ENCODE measurements at places on chromosomes 12 and 14.

- DNase-seq: no peak
Observed at GRCh38 chr14:100663761-100664052, 63.0 kb upstream of the DLK1 start.

GRCh38 chr14:70971560-70971959 lies 64.3 kb downstream of the PCNX1 start:
- DNase-seq: no peak

GRCh38 chr14:96627811-96628775 lies 125.9 kb downstream of the PAPOLA start:
- no peak for DNase-seq

- no peak for DNase-seq
Observed at GRCh38 chr12:6960593-6961277, 9.6 kb downstream of the PTPN6 start.

- DNase-seq: no peak
Observed at GRCh38 chr12:31288381-31288780, 37.6 kb downstream of the SINHCAF start.

DNA sequence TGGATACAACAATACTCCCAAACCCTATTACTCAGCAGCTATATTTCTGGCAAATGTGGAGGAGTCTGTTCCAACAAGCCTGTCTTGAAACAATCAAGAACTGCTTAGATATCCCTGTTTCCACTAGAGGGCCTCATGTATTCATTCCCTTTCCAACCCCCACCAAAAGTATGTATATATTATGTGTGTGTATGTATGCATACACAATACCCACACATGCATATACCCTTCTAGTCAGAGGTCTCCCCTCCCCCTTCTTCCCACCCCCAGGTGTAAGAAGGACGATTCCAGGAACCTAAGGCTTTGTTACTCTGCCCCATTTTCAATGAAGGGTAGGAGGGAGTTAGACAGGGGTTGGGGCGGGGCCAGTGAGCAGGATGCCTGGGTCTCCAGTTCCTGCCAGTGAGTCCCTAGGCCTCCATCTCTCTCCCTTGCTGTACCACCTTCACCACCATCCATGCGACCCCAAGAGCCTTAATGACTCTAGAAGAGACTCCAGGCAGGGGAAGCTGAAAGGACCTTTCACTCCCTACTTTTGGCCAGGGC lies at the start of gene DGKA:
DGKA (plus strand) TSS at position 392 of the 546 bp plus-strand sequence. CDS start 5,342 bp downstream, outside the sequence.
- DNase-seq: peak; percentile 75

GRCh38 chr12:2247596-2247995 lies 194.8 kb downstream of the CACNA1C start:
- no peak for DNase-seq

DNA sequence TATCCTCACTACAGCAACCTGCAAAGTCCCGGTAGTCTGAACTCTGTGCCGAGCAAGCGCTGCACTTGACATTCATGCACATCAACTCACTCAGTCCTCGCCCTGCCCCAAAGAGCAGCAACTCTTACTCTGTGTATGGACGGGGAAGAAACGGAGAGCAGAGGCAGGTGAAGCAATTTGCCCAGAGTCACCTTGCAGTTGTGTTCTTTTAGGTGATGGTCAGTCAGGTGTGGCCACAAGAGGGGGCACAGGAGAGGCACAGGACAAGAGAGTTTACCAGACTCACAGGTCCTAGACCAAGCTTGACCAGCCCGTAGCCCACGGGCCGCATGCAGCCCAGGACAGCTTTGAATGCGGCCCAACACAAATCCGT lies 39.1 kb downstream of the TSPAN11 start:
- DNase-seq: no peak

- DNase-seq: no peak
Observed at GRCh38 chr12:66011731-66012130, 118.8 kb downstream of the LLPH start.

- no peak for DNase-seq
Observed at GRCh38 chr12:13082861-13083260, 20.6 kb downstream of the GSG1 start.

DNA sequence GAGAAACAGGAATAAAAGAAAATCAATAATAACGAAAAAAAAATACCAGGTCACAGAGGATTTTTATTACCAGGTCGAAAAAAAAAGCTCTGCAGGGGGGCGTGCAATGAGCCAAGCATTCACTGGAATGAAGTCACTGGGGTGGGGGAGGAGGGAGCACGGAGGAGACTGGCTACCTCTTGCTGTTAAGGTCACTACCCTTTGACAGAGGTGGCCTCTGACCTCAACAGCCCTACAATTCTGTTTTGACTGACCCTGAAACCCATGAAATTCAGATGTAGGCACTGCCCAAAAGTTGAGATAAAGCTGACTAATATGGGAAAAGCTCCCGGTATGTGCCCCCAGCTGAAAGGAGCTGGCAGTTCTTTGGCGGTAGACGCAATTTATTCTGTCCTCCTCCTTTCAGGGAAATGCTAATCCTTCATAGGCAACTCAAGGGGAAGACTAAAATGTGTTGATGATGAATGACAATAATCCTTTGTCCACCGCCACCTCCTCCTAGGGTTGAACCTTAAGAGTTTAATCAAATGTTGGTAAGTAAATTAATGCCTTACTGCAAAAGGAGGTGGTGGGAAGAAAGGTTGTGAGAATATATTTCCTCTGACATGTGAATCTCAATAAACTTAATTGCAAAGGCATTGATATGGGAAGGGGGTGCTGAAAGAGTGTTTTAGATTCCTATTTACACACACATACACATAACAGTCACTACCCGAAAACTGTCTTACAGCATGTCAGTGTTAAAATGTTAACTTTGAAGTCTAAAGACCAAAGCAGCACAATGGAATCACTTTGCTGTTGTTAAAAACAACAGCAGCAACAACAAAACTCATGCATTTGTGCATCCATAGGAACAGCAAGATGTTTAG lies 6.3 kb upstream of the RIC8B start:
- DNase-seq: no peak

DNA sequence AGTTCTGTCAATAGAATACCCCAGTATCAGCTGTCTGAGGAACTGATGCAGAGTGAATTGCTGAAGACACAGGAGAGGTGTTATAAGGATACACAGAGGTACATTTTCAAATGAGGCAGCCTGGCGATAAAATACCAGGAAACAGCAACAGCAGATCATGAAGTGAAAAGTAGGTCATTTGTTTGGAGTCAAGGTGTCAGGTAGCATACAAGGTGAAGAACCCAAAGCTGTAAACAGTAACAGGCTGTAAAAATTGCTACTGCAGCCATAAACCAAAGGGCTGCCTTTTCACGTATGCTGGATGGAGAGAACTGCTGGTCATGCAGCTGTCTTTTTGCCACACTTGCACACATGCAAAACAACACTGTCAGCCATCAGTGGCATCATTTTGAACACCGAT lies 9.3 kb upstream of the TWF1 start:
- DNase-seq: no peak

DNA sequence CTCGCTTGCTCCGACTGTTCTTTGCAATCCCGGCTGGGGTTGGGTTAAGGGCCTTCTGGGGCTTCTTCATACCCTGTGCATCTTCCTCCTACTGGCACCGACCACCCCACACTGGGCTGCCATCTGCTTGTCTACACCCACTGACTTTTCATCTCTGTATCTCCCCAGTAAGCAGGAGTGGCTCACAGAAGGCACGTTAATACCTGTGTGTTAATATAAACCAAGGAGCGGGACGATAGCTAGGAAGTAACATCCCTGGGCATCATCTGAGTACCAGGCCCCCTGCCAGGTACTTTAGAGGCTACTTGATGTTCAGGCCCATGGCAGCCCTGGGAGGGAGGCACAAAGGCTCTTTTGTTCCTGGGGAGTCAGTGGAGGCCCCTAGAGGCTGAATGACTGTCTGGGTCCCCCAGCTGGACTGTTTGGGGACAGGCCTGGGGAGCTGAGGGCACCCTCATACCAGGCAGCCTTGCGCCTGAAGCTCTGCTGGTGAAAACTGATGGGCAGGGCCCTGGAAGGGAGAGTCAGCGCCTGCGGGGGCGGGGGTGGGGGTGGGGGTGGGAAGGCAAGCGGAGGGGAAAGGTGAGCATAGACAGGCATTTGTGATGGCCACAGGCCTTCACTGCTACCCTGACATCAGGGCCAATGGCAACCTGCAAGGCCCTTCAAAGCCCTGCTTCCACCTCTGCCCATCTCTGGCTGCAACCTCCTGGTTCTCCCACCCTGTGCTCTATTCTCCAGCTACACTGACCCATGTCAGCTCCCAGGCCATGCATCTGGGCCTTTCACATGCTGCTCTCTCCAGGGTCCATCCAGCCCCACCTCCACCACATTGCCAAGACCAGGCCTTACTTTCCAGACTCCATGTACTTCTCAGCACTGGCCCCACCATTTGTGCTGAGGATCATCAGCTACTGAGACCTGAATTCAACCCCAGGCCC lies 34.2 kb upstream of the DEGS2 start:
- no peak for DNase-seq

DNA sequence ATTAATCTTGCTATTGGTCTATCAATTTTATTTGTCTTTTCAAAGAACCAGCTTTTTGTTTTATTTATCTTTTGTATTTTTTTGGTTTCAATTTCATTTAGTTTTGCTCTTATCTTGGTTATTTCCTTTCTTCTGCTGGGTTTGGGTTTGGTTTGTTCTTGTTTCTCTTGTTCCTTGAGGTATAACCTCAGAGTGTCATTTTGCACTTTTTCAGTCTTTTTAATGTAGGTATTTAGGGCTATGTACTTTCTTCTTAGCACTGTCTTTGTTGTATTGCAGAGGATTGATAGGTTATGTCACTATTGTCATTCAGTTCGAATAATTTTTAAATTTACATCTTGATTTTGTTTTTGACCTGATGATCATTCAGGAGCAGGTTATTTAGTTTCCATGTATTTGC lies 92.7 kb upstream of the DCD start:
- no peak for DNase-seq

DNA sequence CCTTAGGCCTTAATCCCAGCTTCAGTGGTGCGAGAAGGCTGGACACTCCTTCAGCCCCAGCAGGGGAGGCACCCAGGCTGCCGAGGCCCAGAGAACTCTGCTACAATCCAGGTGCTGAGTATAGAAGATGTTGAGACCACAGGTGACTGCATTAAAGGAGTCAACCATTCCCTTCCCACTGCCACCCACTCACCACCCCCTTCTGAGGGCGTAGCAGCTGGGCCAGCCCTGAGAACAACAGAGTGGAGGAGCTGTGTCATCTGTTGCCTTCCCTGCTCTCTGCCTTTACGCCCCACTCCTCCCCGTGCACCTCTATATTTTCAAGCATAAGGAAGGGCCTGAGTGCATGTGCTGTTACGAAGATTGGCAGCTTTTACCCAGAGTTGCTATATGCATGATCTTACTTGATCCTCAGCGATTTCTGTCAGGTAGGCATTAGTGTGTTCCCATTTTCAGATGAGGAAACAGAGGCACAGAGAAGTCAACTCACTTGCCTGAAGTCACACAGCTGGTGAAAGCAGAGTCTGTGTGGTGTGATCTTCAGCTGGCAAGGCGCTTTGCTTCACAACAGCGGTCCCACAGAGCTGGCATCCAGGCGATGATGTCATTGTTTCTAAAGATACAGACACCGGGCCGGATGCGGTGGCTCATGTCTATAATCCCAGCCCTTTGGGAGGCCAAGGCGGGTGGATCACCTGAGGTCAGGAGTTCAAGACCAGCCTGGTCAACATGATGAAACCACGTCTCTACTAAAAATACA lies 46.7 kb downstream of the RIN3 start:
- peak; percentile 58 for DNase-seq

DNA sequence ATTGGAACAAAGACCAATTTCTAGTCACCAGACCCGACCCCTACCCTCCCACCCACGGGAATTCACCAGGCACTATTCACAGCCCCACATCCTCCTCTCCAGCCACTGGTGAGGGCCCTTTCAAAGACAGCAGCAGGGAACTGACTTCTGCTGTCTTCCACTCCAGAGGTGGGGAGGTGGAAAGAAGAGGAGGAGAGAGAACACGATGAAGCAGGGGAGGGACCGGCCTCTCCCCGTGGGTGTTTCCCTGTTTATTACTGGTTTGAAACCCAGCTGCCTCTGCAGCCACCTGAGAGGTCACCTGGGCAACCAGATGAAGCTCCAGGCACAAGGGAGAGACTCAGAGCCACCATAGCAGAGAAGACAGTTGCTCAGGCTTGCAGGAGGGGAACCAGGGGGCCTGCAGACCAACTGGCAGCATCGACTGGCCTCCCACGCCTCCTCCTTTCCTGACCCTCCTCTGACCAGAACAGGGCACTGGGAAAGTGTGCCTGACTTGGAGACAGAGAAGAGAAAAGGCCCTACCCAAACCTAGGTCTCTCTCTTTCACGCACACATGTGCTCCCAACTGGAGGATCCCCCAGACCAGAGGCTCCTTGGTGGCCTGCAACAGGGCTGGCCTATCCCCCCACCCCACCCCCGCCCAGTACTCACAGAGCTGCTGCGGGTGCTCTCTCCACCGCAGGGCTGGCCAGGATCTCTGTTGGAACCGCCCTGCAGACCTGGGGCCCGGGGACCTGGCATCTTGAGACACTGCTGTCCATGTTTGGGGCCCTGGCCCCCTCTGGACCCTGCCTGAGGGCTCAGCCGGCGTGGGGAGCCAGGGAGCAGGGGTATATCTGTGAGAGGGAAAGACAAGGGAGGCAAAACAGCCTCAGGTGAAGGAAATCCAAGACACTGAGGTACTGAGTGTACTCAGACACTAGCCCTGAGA lies 22.8 kb downstream of the ANO2 start:
- no peak for DNase-seq

- DNase-seq: no peak
Observed at GRCh38 chr12:11731455-11731854, 82.0 kb downstream of the ETV6 start.

DNA sequence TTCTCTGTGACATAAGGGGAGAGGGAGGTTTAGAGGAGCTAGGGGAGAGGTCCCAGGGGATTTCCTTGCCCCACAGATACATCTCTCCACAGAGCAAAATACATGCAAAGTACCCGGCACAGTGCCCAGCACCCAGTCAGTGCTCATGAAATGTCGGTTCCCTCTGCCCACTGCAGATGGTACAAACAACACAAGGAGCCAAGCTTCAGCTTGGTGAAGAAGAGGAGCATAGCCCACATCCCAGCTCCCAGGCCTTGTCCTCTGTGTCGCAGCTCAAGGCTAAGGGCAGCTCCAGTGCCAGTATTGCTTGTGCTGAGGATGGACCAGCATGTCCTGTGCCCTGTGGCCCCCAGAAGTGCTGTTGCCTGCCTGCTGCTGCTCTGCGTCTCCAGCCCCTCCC lies 35.0 kb upstream of the FKBP4 start:
- DNase-seq: no peak

- DNase-seq: peak; percentile 71
Observed at GRCh38 chr14:75132382-75133086, 5.7 kb upstream of the NEK9 start.

GRCh38 chr14:89175881-89176799 lies 240.9 kb downstream of the FOXN3 start:
- no peak for DNase-seq

DNA sequence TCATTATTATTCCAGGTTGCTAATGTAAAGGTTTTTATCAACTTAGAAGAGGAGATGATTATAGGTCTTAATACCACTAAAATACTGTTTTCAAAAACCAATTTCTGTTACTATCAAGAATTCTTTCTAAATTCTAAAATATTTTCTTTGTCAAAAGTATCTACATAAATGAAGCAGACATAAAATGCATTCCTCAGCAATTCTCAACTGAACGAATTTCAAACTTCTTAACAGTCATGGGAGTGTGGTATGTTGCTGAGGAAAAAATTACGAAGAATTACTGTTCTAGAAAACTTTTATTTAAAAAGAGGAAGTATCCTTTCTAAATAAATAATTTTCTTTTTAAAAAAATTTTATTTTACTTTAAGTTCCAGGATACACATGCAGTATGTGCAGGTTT lies 146.4 kb downstream of the SLC2A13 start:
- no peak for DNase-seq

- DNase-seq: no peak
Observed at GRCh38 chr14:101825797-101826196, 64.3 kb downstream of the PPP2R5C start.

Data from activated CD4-positive, alpha-beta T cell treated with anti-CD3 and anti-CD28 coated beads for 4 hours (primary cell).